ENCODE measurements at places on chromosomes 6 and 20.

- no peak for DNase-seq
These were observed 139.3 kb upstream of the PMEPA1 start for GRCh38 chr20:57849121-57849520.

DNA sequence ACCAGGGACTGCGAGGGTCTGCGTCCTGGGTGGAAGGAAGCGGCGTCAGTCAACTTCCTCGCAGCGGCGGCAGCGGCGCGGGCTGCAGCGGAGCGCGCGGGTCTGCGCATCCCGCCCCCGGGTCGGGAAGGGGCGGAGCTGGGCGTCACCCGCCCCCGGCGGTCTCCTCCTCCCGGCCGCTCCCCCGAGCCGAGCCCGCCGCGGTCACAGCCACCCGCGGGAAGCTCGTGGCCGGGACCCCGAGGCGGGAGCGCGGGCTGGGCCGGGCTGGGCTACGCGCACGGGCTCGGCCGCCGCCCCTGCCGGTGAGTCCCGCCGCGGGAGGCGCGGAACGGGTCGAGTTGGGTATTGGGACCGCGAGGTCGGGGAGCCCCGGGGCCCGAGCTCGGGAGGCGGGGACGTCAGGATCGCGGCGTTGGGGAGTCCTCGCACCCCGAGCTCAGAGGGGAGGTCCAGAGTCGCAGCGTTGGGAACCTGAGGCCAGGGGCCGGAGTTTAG, at the start of gene PAQR8:
PAQR8 (plus strand) TSS at position 207 of the 498 bp plus-strand sequence. CDS start 41,063 bp downstream, outside the sequence.
- peak; percentile 74 for DNase-seq

GRCh38 chr20:51923633-51924032, 121.3 kb upstream of the SALL4 start:
- no peak for DNase-seq

DNA sequence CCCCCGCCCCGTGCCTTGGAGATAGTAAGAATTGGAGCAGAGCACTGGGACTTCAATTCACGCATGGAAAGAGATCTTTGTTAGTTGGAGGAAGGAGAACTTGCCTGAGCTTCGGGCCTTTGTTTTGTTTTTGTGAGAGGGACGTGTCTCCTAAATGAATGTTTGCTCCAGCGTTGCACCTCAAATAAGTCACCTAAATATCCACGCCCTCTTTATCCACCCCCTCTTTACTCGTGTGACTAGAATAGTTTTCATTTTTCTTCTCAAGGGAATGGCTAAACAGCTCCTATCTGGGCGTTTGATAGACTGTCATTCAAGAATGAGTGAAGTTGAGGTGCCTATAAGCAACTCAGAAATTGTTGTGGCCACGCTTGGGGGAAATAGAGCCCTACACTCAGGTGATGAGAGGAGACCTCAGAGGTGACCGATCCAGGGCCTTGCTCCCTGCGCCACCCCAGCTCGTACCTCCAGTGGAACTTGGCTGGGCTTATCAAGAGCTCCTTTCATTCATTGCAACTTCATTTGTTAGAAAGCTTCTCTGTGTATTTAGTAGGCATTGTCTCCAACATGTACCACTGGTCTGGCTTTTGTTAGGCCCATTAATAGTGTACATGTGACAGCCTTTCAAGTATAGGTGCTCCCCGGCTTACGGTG, 861 bp downstream of the PCMTD2 start:
- no peak for DNase-seq

GRCh38 chr6:53311586-53311935, 37.2 kb downstream of the ELOVL5 start:
- DNase-seq: no peak

DNA sequence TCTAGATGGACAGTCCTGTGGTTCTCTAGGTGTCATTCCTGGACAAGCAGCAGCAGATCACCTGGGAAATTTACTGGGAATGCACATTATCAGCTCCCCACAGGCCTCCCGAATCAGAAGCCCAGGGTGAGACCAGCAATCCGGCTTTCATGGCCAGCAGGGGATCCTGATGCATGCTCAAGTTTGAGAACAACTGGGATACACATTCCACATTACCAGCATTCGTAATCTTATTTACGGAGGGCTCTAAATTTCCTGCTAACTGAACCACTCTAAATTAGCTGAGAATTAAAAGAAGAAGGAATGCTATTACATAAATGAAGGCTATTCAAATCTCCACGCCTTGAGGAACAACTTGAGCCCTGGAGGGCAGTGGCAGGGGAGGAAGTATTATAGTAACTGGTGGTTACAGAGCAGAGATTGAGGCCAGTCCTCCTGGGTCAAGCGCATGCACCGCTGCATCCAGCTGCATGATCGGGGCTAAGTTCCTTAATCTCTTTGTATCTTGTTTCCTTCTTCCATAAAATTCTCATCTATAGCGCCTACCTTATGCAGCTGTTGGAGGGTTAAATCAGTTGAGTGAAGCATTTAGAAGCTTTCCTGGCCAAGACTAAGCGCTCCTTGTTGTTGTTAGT, 403.7 kb downstream of the CDH26 start:
- DNase-seq: no peak

- no peak for DNase-seq
These were observed 3.7 kb downstream of the MRPS18A start for GRCh38 chr6:43683708-43684455.

- DNase-seq: no peak
These were observed 33.9 kb upstream of the HS3ST5 start for GRCh38 chr6:114376611-114377175.

GRCh38 chr6:40348591-40348990, 238.6 kb downstream of the LRFN2 start:
- no peak for DNase-seq

- DNase-seq: no peak
These were observed 8.3 kb downstream of the IFNGR1 start for GRCh38 chr6:137210903-137211302.

DNA sequence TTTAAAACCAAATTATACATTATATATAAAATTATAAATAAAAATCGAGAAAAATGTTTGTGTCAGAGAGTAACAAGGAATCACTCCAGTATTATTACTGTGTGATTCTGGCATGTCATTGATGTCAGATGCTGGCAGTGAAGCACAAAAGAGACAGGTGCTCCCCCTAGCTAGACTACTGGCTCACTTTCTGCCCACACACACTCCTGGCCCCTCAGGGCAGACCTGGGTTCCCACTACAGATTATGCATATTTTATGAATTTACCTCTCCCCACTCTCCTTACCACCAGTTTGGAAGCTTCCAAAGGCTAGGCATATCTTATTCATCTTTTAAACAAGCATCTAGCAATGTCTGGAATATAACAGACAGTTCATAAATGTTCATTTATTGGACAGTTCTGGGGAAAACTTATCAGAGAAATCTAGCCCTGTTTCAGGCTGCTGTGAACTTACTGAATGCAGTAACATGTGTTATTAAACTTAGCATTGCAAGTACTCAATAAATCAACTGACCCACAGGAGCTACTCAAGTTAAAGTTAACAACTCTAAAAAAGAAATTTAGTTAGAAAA, 12.8 kb downstream of the SNX3 start:
- DNase-seq: no peak

DNA sequence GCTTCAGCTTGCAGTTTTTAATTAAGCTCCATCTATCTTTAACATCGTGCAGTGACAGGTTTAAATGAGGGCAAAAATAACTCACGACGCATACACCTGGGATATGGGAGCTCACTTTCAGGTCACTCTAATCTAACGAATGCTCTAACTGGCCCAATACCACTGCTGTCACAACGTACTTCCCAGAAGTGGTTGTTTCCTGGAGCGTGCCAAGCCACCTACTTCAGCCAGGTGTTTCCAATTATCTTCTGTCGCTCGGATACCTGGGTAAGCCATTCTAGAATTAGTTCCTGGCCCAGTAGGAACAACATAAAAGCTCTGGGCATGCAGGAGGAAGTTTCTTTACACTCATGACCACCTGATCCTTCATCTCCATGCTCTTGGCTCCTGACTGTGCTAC, 147.4 kb downstream of the FOXC1 start:
- DNase-seq: no peak

- no peak for DNase-seq
These were observed 53.0 kb upstream of the CDKAL1 start for GRCh38 chr6:20481281-20481680.

- DNase-seq: no peak
These were observed 47.8 kb downstream of the EIF2S2 start for GRCh38 chr20:34064286-34064685.

- peak; percentile 77 for DNase-seq
These were observed 36.4 kb upstream of the KHDC1 start for GRCh38 chr6:73299151-73299971.

- DNase-seq: no peak
These were observed 30.0 kb upstream of the KIF6 start for GRCh38 chr6:39755231-39755630.

GRCh38 chr6:158121335-158121734, 46.7 kb downstream of the SERAC1 start:
- DNase-seq: no peak

DNA sequence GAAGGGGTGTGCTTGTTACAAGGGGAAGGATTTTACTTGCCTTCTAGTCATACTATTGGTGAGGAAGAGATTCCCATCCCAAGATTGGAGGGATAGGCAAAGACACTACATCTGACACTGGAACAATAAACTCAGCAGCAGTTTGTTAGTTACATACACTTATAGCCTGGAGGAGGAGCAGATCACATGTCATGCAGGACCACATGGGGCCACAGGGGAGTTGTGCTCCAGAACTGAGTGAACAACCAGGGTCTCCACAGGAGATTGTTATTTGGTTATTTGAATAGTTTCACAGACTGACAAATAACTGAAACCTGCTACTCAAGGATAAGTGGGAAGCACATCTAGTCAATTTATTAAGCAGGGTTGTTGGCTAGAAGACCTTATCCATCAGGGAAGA, 559.4 kb upstream of the MANEA start:
- DNase-seq: no peak

DNA sequence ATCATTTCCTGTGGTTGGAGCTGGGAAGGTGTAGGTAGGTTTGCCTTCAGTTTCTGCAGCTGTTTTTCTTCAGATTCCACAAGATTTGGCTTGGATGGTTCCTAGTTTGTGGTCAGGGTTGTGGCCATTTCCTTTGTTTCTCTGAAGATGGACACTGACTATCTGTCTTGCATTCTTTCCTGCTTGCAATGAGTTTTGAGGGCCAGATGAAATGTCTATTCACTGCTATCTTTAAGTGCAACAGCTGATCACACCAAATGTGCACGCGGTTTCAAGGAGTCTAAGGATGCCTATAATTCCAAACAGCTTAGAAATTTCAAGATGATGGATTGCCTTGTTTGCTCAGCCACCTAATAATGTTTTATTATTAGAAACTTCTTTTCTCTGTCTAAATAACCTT, 28.4 kb downstream of the IL20RA start:
- DNase-seq: no peak

DNA sequence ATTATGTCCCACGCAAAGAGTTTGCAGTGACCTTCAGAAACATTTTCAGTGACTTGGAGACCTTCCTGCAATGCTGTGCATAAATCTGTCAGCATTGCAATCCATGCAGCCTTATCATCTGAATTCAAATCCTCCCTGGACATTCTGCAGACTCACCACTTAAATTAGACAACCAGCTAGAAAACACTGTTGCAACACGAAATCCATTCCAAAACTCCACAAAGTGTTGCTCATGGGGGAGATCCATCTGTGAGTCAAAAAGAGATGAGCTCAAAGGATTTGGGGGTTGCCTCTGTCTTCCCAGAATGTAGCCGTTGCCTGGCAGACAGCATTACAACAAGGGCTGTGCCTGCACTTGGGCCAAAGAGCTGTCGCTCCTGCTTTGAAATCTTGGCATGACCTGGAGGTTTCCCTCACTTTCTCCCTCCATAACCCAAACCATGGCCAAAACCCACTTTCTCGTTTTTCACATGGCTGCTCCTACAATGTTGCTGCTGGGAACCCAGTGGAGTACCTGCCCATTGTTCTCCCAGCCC, 163.5 kb upstream of the CDYL start:
- no peak for DNase-seq

GRCh38 chr6:105814745-105815536, 271.2 kb upstream of the PRDM1 start:
- no peak for DNase-seq

DNA sequence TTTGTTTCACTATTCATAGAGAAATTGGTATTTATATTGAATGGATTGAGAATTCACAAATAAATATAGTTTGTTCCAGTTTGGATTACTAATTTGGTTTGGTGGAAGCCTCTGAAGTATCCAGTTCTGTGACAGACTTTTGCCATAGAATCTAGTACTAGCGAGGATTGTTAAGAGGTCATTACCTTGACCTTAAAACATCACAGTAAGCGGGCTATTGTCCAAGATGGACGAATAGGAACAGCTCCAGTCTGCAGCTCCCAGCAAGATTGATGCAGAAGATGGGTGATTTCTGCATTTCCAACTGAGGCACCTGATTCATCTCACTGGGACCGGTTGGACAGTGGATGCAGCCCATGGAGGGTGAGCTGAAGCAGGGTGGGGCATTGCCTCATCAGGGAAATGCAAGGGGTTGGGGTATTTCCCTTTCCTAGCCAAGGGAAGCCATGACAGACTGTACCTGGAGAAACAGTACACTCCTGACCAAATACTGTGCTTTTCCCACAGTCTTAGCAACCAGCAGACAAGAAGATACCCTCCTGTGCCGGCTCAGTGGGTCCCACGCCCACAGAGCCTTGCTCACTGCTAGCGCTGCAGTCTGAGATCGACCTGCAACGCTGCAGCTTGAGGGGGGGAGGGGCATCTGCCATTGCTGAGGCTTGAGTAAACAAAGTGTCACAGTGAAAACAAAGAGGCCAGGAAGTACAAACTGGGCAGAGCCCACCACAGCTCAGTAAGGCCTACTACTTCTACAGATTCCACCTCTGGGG, 66.4 kb upstream of the NEDD9 start:
- peak; percentile 49 for DNase-seq

GRCh38 chr6:23323897-23324296, 754.5 kb downstream of the HDGFL1 start:
- no peak for DNase-seq

DNA sequence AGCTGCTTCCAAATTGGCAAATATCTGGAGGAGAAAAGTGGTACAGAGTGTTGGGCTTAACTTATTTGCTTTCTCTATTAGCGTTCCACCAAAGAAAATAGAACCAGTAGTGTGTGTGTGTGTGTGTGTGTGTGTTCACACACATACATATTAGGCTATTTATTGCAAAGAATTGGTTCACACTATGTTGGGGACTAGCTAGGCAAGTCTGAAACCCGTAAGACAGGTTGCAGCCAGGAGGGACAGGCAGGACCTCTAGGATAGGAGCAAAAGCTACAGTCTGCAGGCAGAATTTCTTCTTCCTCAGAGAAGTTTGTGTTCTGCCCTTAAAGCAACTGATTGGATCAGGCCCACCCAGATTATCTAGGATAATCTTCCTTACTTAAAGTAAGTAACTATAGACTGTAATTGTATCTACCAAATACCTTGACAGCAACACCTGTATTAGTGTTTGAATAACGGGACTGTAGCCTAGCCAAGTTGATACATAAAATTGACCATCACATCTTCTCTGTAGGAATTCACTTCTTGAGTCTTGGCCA, 12.8 kb downstream of the KCTD20 start:
- DNase-seq: peak; percentile 72
